NCI-H2081 treated with DMSO at 0.1 percent for 48 hours (cell line): ENCODE measurements at places on chromosomes 11 and 22.

GRCh38 chr11:36868380-36868779 is 270.3 kb upstream of the RAG2 start:
- DNase-seq: no peak

DNA sequence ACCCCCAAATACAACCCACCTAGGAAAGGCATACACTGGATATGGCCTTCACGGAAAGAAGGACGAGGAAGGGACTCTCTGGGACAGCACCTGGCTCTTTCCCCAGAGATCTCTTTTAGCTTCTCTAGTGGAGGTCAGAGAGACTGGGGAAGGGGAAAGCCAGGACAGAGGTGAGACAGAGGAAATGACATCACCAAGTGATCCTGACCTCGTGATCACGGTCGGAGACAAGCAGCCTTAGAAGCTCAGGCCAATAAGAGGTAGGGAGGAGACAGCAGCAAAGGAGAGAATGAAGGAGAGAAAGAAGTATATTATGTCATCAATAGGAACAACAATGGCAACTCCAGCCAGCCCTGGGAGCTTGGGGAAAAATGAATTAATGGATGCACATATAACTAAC is 15.4 kb upstream of the TMPRSS13 start:
- no peak for DNase-seq

DNA sequence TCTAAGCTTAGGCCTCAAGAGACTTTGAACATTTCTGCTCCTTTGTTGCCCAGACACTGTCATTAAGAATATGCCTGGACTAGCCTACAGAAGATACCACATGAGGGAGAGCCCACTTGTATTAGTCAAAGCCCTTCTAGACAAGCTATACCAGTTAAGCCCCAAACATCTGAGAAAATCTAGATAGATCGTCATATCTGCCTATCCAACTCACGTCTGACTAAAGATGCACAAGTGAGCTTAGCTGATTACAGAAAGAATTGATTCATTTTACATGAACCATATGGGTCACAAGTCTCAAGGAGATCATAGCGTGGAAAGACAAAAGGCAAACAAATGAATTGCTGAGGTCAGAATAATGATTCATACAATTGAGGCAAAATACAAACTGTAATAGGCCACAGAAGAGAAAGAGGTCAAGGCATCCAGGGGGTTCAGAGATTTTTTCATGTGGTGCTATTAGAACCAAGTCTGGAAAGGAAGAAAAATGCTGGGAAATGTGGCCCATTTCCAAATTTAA is 1155.5 kb upstream of the TENM4 start:
- no peak for DNase-seq

- DNase-seq: no peak
These were observed 12.5 kb upstream of the LRRC10B start for GRCh38 chr11:61495801-61496601.

DNA sequence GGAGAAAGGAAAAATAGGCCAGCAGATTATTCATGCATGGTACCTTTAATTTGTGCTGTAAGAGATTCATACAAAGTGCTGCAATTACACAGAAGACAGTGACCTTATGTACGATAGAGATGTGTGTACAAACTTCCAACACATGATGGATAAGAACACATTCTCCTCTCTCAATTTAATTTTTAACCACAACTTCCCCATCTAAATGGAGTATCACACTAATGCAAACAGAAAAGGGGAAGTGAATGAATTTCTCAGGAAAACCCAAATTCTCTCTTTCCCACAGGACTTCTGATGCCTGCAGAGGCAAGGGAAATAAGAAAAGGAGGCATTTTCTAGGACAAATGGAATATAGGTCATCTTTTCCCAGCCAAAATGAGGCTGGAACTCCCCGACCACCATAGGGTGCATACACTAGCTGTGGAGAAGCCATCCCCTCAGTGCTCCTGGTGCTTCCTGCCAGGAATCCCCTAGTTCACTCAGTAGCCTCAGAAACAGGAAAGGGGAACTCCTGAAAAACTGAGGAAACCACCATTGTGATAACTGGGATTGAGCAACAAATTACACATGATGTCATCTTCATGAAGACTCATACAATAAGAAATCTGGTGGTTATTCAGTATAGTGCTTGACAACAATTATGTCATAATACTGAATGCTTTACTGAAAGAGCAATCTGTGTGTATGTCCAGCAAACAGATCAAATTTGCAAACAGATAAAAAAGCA is 22.4 kb downstream of the MMP10 start:
- no peak for DNase-seq

DNA sequence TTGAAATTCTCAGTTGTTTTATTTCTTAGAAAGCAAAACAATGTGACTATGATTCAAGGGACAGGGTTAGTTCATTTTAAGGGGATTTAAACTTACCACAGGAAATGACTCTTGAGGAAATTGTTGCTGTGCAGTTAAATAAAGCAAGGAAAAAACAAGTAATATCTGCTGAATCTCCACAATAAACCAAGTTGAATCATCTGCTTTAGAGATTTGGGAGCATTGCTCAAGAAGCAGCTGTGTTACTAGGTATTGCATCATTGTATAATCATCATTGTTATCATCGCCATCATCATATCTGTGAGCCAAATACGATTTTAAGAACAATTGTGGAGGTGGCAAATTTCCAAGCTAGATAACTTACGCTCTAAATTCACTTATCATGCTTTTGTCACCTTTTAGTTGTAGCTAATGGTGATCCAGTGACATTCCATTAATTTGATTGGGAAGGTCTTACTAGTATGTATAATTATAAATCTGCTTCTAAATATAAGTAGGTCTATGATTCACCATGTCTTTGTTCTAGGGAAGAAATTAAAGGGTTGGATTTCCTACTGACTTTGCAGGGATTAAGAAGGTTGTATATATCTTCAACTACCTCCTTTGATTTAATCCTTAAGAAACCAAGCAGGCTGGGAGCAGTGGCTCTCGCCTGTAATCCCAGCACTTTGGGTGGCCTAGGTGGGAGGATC is 19.9 kb downstream of the MMP10 start:
- DNase-seq: no peak
